ENCODE measurements at places on chromosomes 3 and 15. TPM values are rescaled to one million over a fixed set of nuclear protein-coding genes. Genes with fewer than 3 reads are reported as not detected.

- DNase-seq = no peak
- H3K27me3 ChIP-seq = no peaks in the 10 kb centered on the region
- peaks cover 3% of the 10 kb centered on the region for H3K4me1 ChIP-seq
- no peak overlapping the region for H3K27ac ChIP-seq
Observed at GRCh38 chr15:77282333-77282732, 137.6 kb downstream of the PEAK1 start.

GRCh38 chr3:27317096-27317495 is 52.1 kb downstream of the NEK10 start:
- no peak overlapping the region for H3K27ac ChIP-seq
- H3K36me3 ChIP-seq = no peaks in the 10 kb centered on the region
- no peak for DNase-seq
- H3K27me3 ChIP-seq = no peaks in the 10 kb centered on the region

DNA sequence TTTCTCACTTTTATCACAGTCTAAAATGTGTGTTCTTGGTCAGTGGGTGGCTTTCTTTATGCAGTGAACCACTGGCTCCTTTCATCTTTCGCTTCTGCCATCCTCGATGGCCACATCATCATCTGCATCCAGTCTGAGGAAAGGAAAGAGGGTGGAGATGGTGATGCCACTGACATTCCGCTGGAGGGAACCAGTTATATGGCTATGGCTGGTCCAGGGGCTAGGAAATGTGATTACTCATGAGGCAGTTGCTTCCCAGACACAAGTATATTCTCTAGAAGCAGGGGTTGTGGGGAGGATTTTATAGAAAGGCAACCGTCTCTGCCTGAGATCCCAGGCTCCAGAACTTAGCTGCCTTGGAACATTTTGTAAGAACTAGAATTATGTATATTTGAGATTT is 246.7 kb upstream of the AZI2 start:
- no peaks in the 10 kb centered on the region for H3K36me3 ChIP-seq
- H3K4me3 ChIP-seq = no peak overlapping the region
- H3K4me1 ChIP-seq = no peaks in the 10 kb centered on the region
- no peak overlapping the region for H3K27ac ChIP-seq

The EHD4 gene
- 70.4 TPM for total RNA-seq

The APOD gene
- 236 TPM for total RNA-seq

The C15orf61 gene
- 2.3 TPM for total RNA-seq

The TMEM108 gene
- total RNA-seq = not detected

DNA sequence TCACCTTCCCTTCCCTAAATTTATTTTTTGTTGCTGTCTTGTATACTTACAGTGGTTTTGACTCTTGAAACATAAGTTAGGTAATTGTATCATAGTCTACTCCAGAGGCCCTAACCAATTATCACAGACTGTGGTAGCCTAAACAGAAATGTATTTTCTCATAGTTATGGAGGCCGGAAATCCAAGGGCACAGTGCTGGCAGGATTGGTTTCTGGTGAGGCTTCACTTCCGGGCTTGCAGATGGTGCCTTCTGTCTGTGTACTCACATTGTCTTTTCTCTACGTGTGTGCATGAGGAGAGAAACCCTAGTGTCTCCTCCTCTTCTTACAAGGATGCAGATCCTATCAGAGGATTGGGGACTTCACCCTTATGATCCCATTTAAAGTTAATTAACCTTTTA is 290.2 kb upstream of the KCNMB2 start:
- H3K4me1 ChIP-seq = no peaks in the 10 kb centered on the region
- H3K4me3 ChIP-seq = no peak overlapping the region
- no peak for DNase-seq
- H3K27me3 ChIP-seq = no peaks in the 10 kb centered on the region

The HRG gene
- total RNA-seq = 6.9 TPM

DNA sequence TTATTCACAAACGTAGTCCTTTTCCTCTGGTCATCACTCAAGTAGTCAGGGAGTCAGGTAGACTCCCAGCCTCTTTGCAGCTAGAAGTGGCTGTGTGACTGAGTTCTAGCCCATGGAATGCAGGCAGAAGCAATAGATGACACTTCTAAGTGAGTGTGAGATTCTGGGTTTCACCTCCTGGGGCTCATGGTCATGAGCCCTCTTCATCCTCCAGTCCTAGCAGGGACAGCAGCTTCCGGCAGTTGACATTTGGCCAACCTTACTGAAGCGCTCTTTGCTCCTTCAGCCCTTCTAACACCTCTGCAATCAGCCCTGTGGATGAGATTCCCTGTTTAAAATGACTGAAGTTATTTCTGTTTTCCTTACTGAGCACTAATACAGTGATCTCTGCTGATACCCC is 21.8 kb downstream of the SLC12A8 start:
- no peak overlapping the region for H3K27ac ChIP-seq
- no peaks in the 10 kb centered on the region for H3K36me3 ChIP-seq
- H3K27me3 ChIP-seq = no peaks in the 10 kb centered on the region
- no peak overlapping the region for H3K4me3 ChIP-seq

- H3K27me3 ChIP-seq = no peaks in the 10 kb centered on the region
- H3K4me3 ChIP-seq = peak overlapping the region; percentile 18
- H3K4me1 ChIP-seq = no peaks in the 10 kb centered on the region
- H3K27ac ChIP-seq = peak overlapping the region; percentile 42
- DNase-seq = no peak
- no peaks in the 10 kb centered on the region for H3K36me3 ChIP-seq
Observed at GRCh38 chr15:62119227-62119864, 45.7 kb downstream of the C2CD4B start.

The MINDY2 gene
- total RNA-seq = 10.4 TPM

DNA sequence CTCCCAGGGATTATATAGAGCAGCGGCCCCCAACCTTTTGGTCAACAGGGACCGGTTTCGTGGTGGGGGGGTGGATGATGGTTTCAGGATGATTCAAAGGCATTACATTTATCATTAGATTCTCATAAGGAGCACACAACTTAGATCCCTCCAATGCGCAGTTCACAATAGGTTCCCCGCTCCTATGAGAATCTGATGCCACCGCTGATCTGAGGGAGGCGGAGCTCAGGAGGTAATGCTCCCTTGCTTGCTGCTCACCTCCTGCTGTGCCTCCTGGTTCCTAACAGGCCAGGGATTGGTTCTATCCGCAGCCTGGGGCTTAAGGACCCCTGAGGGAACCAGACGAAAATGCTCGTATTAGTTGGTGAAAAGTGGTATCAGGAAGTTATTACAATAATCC is 1.3 kb upstream of the HACD2 start:
- H3K27ac ChIP-seq = peak overlapping the region; percentile 83
- H3K4me3 ChIP-seq = peak overlapping the region; percentile 92
- peaks cover 14% of the 10 kb centered on the region for H3K4me1 ChIP-seq

The GOLGA8G gene
- not detected for total RNA-seq

GRCh38 chr3:136891934-136892855 is 30.2 kb downstream of the NCK1 start:
- no peaks in the 10 kb centered on the region for H3K4me1 ChIP-seq
- no peak for DNase-seq
- no peak overlapping the region for H3K4me3 ChIP-seq
- no peaks in the 10 kb centered on the region for H3K36me3 ChIP-seq
- H3K27ac ChIP-seq = no peak overlapping the region

DNA sequence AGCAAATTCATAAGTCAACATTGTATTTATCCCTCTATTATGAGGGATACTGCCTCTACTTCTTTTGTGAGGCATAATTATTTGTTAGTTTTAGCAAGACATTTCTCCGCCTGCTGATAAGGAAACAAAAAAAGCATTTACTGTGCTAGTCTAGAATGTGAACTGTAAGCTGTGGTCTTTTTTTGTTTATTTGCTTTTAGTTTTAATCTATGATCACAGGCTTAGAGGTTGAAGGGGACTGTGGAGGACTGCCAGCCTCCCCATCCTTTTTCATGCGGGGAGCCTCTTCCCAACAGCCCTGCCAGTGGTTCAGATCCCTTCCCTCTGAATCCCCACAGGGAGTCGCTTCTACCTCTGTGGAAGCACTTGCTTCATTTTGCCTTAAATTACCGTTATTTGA is 331.0 kb upstream of the ROPN1 start:
- peak overlapping the region; percentile 15 for H3K27ac ChIP-seq
- no peaks in the 10 kb centered on the region for H3K27me3 ChIP-seq
- DNase-seq = no peak
- H3K36me3 ChIP-seq = peaks cover 21% of the 10 kb centered on the region
- no peak overlapping the region for H3K4me3 ChIP-seq

DNA sequence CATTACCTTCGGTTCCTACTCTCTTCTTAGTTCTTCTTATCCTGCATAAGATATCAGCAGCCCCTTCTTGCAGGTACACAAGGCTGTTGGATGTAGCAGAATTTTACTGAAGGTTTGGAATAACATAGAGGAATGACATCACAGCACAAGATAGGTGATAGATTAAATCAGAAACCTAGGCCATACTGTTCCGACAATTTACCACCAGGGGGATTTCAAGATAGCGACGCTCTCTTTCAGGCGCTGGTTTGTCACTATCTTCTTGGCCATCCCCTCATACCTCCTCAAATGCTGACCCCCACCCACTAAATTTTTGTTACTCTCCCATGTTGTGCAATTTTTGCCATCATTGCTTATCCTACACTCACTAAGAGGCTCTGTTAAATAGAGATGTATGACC is 3.5 kb downstream of the SIDT1 start:
- no peak overlapping the region for H3K27ac ChIP-seq
- no peak overlapping the region for H3K4me3 ChIP-seq
- DNase-seq = no peak
- H3K4me1 ChIP-seq = peaks cover 4% of the 10 kb centered on the region
- H3K27me3 ChIP-seq = no peaks in the 10 kb centered on the region
- H3K36me3 ChIP-seq = no peaks in the 10 kb centered on the region

The SNX22 gene
- 0.53 TPM for total RNA-seq

The FBXO40 gene
- not detected for total RNA-seq

The CD276 gene
- 84.3 TPM for total RNA-seq

The STAC gene
- 16.0 TPM for total RNA-seq
